EL (cell line): ENCODE measurements at places on chromosomes 5 and 9.

DNA sequence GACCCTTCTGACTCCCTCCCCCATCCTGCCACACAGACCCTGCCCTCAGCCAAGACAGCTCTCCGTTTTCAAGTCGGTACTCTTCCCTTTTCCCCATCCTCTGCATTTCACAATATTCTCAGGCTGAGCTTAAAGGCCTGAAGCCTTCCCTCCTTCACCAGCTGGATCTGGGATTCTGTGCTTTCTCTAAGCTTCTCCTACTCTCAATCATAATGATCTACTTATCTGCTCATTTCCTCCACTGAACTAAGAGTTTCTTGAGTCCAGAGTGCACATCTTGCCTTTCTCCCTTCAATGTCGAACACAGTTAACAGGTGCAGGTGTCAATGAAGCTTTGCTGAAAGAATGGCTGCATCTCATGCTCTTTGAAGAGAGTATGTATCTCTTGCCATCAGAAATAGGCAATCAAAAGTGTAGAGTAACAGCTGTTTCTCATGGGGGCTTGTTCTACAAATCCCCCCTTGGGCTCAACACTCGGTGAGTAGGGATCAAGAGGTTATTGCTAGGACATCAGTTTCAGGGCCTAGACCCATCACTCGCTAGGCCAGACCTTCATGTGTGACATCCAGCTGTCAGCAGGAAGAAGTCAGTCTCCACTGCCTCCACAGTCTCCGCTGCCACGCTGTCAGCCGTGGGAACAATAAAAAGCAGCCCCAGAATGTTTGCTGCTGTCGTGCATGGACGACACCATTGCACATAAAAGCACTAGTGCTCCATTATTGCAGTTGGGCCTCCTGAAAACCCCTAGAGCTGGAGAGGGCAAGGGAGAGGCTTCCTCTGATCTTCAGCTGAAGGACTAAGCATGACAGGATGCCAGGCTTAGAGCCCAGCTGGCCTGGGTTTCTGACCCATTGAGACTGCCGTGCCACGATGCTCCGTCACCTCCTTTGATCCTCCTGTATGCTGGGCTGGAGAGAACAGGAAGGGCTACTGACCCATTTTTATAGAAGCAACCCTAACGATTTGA, 23.7 kb downstream of the TRAF1 start:
- no peak for DNase-seq

- DNase-seq = no peak
Observed at GRCh38 chr5:8417316-8418048, 548.5 kb downstream of the MTRR start.

- DNase-seq = peak; percentile 31
Observed at GRCh38 chr5:133969654-133970324, 1.4 kb upstream of the C5orf15 start.

DNA sequence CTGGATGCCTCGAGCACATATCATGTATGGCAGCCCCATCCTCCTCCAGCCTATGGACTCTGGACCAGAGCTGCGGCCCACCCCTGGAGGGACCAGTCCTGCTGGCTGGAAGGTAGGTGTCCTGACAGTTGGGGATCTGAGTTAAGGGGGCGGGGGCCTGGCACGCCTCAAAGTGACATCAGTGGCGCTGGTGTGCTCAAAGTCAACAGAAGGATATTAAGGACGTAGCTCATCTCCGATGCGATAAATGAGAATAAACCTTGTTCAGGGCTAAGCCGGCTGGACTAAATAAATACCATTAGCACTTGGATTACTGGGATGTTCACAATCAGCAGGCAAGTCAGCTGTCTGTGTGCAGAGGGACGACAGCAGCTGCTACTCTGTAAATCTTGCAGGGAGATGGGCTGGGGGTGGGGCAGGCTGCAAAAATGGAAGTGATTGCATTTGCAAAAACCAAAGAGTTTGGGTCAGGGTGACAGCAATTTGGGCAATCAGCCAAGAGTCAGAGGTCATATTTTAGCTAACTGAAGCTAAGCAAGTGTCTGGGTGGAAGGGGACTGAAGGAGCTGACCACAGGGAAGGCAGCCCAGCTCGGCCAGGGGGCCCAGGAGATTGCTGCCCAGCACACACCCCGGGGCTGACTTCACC, 80.0 kb upstream of the LRRTM2 start:
- DNase-seq = no peak

GRCh38 chr9:96383165-96383942, at the start of gene SLC35D2:
Gene SLC35D2 (minus strand): TSS chr9:96383711. CDS start chr9:96383634, 77 bp downstream.
- peak; percentile 76 for DNase-seq

DNA sequence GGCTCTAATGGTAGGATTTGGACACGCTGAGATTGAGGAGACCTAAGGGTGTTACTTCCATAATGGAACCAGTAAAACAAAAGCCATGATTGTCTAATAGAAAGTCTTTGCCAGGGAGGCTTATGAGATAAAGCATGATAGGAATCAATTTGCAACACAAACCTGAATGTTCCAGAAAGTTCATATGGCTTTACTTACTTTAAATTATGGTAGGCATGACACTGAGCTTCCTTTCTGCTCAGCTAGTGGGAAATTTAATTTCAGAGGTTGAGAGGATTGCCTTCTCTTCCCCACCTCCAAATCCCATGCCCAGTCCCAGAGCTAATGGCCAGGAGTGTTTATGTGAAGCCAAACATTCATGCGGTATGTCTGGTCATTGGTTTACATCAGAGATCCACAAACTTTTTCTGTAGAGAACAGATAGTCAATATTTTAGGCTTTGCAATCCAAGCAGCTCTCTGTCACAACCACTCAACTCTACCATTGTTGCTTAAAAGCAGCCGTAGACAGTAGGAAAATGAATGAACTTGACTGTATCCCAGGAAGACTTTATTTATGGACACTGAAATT, 114.5 kb downstream of the UGCG start:
- no peak for DNase-seq

DNA sequence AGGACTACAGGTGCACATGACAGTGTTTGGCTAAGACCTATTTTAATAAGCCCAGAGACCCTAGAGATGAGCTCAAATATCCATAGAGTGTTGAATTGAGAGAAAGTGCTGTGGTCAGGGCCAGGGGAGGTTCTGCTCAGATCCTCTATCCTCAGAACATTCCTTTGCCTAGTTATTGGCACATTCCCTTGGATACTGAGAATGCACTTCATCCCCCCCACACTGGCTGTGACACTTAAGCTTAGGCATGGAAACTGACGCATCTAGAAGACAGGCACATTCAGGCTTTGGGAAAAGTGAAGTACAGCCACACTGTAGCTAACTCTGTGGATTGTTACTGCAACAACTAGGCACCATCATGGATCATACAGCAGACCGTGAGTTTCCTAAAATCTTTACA, 27.1 kb upstream of the RASGRF2 start:
- DNase-seq = peak; percentile 11
